Forelimb muscle (tissue), 1 donor: ENCODE measurements at places on chromosomes 11 and 22.
A peak's percentile ranks its signal among the peaks of the same experiment; 100 is the strongest.

DNA sequence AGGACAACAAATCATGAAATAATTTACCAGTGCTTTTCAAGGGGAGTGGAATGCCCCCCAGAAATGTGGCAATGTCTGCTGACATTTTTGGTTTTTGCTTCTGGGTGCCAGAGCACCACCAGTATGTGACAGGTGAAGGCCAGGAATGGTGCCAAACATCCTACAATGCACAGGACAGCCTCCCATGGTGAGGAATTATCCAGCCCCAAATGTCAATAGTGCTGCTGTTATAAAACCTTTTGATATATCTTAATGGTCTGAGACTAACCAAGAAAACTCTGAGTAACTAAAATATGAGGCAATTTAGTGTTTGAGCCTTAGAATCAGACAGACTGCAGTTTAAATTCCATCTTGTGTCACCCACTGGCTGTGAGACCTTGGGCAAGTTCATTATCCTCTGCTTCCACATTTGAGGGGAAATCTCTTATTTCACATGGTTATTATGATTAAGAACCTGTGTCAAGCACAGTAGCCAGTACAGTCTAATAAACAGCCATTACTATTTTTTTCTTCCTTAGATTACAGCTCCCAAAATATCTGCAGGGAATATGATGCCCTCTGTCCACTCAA, 69.5 kb downstream of the AMBRA1 start:
- DNase-seq = no peak

GRCh38 chr11:1872267-1872985, 19.3 kb downstream of the PRR33 start:
- no peak for DNase-seq

DNA sequence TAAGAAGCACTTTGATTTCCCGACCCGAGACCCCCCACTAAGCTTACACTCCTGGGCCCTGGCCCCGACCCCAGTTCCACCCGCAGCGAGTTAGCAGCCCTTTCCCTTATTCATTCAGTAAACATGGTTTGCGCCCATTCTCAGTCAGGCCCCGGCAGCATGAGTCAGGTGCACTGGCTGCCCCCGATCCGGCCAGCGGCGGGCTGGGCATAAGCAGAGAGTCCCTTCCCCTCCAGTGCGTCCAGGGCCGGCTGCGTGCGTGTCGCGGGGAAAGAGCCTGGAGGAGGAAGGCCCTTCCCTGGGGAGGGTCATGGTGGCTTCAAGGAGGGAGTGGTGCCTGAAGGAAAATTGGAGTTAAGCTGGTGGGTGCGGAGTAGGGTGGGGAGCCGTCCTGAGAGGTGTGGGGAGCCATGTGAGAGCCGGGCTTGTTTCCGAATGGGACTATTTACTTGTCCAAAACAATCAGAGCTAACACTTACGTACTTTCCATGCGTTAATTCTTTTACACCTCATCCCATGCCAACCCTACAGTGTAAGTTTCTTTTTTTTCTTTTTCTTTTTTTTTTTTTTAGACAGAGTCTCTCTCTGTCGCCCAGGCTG, 657 bp downstream of the IGHMBP2 start:
- no peak for DNase-seq

DNA sequence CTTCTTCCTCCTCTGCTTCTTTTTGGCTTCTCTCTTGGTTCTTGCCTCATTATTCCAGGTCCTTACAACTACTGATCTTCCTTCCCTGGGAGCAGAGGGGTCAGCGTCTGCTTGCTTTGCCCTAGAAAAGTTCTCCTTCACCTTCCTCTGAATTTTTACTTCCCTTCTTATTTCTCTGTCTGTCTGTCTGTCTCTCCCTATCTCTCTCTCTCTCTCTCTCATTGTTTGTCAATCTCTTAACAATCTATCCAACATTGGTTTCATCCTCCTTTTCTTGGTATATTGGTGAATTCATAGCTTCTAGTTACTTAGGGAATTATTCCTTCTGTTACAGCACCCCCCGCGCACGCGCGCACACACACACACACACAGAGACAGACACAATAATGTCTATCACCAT, 559.1 kb downstream of the MN1 start:
- DNase-seq = no peak

DNA sequence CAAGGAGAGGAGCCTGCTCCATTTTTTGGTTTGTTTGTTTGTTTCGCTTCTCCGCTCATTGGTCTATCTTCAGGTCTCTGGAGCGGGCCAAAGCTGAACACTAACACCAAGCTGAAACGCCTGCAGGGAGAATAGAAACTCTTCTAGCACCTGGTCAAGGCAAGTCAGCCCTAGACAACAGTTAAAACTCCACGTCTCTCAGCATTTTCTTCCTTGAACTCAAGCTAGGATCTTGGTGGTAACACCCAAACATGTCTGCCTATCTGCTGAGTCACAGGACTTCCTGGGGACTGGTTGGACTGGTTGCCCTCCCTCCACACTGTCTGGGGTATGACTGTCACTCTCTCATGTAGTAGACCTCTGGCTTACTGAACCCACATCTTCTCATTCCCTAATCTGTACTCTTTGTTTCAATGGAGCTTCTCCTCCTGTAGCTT, 23.9 kb upstream of the RBFOX2 start:
- no peak for DNase-seq

DNA sequence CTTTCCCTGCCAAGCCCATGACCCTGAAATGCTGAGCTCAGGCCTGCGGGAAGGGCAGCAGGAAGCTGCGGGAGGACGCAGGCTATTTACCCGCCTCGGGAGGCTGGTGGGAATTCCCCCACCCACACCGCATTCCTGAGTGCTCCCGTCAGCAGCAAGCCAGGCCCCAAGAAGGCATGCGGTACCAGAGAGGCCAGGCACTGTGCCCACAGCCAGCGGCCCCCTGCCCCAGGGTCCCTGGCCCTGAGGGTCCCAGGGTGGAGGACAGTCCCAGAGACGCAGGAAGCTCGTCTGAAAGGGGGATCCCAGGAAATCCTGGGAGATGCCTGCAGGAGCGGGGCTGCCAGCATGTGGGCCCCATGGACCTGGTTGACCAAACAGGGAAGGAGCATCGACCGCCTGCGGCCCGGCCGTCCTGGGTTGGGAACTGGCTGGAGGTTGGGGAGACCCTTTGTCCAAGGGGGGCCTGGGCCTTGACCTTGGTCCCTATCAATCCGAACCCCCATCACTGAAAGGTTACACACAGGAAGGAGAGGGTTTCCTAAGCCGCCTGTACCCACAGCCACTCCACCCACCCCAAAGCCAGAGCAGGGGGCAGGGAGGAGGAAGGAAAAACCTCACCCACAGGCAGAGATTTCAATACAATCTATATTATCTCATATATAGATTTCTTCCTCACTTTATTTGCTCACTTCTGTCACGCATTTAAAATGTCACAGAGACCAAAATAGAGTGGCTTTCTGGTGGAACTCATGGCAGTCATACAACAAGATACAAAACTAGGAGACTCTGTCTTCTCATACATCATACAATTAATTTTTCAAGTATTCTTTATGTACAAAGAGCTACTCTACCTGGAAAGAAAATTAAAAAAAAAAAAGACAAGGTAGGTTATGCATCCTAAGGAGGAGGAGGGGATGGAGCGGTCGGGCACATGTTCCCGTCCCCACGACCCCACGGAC, 17.1 kb downstream of the MAFF start:
- no peak for DNase-seq

- DNase-seq = no peak
Observed at GRCh38 chr11:125701858-125702621, 21.4 kb upstream of the ACRV1 start.

- no peak for DNase-seq
Observed at GRCh38 chr22:23531966-23532705, 48.0 kb downstream of the IGLL1 start.

- DNase-seq = no peak
Observed at GRCh38 chr22:19410941-19411689, 20.4 kb downstream of the HIRA start.

DNA sequence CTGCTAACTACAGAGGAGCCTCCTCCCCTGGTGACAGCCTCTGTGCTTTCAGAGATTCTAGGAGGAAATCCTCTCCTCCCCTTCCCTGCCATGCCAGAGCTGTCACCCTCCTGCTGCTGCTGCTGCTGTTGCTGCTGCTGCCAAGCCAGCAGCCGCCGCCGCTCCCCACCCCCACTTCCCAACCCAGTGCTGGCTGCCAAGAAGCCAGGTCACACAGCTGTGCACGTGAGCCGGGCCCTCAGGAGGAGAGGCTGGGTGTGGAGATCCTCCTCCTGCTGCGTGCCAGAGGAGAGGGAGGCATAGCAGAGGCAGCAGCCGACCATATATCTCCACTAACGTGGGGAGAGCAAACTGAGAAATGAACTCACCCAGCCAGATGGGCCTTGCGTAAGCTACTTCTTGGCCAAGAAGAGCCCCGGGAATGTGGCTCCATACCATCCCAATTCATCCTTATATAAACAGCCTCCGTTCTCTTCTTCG, 12.4 kb downstream of the CRY2 start:
- peak; percentile 49 for DNase-seq

GRCh38 chr11:35098855-35099254, 40.1 kb upstream of the CD44 start:
- DNase-seq = no peak

DNA sequence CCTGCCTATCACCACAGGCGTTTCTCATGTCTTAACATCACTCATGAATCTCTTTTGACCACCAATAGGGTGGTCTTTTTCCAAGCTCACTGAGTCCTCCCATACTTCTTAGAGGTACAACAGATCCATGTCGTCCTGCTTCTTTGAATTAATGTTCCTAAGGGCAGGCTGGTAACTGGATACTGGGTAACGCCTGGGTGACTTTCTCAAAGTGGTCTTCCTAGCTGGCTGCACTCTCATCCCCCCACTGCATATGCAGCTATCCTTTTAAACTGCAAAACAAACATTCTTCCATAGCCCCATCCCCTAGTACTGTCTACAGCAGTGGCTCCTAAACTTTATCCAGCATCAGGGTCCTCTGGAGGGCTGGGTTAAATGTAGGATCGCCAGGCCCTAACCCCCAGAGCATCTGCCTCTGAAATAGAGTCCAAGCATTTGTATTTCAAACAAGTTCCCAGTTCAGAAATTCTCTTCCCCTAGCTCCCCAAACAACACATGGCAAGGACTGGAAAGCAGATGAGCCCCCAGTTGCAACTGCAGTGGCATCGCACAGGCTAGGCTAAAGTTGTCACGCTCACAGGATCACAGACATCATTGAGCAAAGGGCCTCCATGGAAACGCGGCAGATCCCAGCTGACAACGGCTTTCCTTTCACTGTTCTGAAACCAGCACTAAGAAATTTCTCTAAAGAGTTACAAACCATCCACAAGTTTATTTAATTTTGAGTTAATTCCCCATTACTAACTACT, 204.9 kb downstream of the LARGE1 start:
- DNase-seq = no peak

- no peak for DNase-seq
Observed at GRCh38 chr11:113204280-113204679, 110.1 kb upstream of the TTC12 start.

DNA sequence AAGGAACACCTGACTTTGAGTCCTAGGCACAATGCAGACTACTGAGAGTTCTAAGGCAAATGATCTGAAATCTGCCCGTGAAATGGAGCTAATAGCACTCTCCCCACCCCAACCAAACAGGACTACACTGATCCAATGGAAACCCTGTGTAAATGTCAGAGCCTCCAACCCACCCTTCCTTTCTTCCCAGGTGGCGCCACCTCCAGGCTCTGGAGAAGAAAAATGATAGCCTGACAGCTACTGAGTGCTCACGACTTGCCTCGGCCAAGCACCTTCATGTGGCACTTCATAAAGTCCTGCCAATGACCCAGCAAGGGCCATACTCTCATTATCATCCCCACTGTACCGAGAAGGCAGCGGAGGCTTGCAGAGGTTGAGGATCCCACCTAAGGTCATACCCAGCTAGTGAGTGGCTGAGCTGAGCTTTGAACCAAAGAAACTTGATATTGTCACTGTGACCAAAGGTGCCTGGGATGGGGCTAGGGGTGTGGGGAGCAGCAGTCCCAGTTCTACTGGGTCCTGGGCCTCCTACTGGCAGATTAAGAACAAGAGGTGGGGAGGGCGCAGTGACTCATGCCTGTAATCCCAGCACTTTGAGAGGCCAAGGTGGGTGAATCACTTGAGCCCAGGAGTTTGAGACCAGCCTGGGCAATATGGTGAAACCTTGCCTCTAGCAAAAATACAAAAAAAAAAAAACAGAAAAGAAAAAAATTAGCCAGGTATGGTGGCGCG, 20.5 kb downstream of the TST start:
- DNase-seq = no peak

DNA sequence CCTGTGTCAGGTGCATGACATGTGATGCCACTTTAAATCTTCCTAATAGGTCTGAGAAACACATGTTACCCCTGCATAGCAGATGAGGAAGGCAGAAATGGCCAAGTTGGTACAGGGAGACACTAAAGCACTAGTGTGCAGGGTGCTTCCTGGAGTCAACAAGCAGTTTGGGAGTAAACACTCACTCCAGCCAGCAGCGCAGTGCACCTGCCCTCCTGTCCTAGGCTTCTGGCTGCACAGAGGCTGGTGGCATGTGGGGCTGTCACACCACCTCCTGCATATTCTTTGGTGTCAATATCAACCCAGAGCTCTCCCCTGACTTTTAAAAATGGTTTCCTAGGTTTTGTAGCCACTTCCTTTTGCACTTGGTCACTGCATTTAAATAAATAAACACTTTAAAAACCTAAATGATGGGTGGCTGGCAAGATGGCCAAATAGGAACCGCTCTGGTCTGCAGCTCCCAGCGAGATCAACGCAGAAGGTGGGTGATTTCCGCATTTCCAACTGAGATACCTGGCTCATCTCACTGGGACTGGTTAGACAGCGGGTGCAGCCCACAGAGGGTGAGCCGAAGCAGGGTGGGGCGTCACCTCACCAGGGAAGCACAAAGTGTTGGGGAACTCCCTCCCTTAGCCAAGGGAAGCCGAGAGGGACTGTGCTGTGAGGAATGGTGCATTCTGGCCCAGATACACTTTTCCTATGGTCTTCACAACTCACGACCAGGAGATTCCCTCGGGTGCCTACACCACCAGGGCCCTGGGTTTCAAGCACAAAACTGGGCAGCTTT, 33.5 kb downstream of the GAB4 start:
- DNase-seq = no peak

GRCh38 chr11:69529001-69529400, 47.5 kb downstream of the LINC01488 start:
- no peak for DNase-seq

- DNase-seq = no peak
Observed at GRCh38 chr11:39174965-39175364, 2284.5 kb downstream of the LRRC4C start.

- DNase-seq = no peak
Observed at GRCh38 chr11:132057266-132057665, 686.9 kb downstream of the NTM start.

DNA sequence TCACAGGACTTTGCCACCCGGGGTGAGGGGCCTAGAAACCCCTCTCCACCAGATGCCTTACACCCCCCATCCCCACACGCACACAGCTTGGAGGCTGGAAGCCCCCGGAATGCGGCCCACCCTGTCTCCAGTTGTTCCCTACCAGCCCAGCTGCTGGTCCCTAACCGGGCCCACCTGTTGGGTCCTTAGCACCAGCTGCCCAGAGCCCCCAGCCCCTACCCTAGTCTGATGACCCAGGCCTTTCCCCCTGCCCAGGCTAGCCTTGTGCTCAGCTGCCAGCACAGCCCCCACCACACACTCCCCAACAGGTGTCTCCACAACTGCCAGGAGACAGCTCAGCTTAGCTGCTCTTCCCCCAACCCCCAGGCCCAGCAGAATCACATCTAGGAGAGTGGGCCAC, 67.1 kb downstream of the CDKN1C start:
- DNase-seq = no peak

GRCh38 chr11:122922893-122923292, 40.3 kb downstream of the JHY start:
- no peak for DNase-seq
